ENCODE measurements at places on chromosomes 13 and 19. TPM values are rescaled to one million over a fixed set of nuclear protein-coding genes. Genes with fewer than 3 reads are reported as not detected.

Gene PRR19
- not detected for total RNA-seq

Gene DUS3L
- total RNA-seq: 14.1 TPM

Gene POLR1D
- total RNA-seq: 73.5 TPM

Gene NKG7
- total RNA-seq: 1.8 TPM

Gene ZNF793
- 7.1 TPM for total RNA-seq

Gene TMEM238
- total RNA-seq: 0.69 TPM

Gene PEAK3
- total RNA-seq: 0.77 TPM

Gene CYP2F1
- not detected for total RNA-seq

Gene PCDH8
- total RNA-seq: not detected

Gene DAND5
- total RNA-seq: 12.7 TPM

Gene NRTN
- 22.8 TPM for total RNA-seq

Gene SERP2
- 13.0 TPM for total RNA-seq

Gene PSG1
- not detected for total RNA-seq

Gene ZNF77
- total RNA-seq: 1.6 TPM

Gene SYT5
- total RNA-seq: not detected

Gene CPB2
- total RNA-seq: not detected

Gene ZMYM5
- total RNA-seq: 7.5 TPM

Gene ZFP14
- 2.8 TPM for total RNA-seq

Gene CDX2
- total RNA-seq: not detected

Gene PLPPR3
- not detected for total RNA-seq

Gene SCAF1
- 38.8 TPM for total RNA-seq

Gene GSK3A
- total RNA-seq: 37.6 TPM
